ENCODE measurements at places on chromosomes 7 and 10.

DNA sequence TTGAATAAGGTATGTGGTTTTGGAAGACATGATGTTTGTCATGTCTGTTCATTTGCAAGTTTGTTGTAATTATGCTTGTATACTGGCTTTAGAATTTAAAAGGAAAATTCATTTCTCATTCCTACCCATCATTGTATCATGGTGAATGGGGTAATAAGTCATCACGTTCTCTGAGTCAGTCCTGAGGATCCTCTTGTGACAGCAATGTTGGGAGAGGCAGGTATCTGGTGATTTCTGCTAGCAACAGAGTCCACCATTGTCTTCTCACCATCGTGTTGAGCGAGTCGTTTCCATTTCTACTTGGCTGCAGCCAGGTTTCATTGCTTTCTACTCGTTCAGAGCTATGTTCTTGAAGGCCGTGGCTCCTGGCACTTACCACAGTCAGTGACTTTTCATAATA, 16.3 kb downstream of the CUL1 start:
- DNase-seq, result no peak

DNA sequence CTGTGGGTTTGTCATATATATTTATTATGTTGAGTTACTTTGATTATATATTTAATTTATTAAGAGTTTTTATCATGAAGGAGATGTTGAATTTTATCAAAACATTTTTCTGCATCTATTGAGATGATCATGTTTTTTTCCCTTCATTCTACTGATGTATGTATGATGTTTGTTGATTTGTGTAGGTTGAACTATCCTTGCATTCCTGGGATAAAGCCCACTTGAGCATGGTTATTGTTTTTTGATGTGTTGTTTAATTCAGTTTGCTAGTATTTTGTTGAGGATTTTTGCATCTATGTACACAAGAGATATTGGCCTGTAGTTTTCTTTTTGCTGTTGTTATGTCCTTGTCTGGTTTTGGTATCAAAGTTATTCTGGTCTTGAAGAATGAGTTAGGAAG, 31.1 kb downstream of the SCART1 start:
- no peak for DNase-seq

DNA sequence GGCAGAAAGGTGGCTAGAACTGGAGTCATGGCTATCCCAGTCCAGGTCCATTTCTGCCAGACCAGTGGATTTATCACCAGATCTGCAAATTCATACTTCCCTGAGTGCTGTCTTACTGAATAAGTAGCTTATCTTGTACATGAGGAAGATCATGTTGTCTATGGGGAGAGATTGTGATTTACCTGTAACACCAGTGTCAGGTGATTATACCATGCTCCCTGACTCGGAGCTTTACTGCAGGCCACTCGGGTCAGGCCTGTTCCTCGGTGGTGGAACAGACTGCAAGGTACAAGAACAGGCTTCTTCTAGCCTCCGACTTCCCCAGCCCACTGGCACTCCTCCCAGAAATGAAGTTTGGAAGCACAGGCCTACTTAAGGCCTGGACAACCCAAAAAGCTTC, 42.6 kb upstream of the DLG5 start:
- DNase-seq, result no peak

- DNase-seq, result peak; percentile 17
These were observed 184.8 kb downstream of the AUTS2 start for GRCh38 chr7:69782917-69783684.

DNA sequence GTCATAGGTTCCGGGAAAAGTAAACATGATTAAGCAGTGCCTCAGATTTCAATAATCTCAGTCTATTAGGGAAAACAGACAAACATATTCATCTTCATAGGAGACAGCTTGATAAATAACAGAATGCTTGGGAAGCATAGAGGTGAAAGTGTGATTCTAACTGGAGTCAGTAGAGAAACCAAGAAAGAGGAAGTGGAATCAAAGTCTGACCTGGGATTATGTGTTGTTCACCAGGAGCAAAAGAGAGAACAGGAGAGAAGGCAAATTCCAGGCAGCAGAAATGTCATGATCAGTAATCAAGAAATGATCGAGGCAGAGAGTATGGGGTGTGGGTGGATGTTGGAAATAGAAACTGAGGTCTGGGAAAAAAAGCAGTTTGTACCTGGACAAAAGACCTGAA, 43.7 kb downstream of the DGKB start:
- no peak for DNase-seq

DNA sequence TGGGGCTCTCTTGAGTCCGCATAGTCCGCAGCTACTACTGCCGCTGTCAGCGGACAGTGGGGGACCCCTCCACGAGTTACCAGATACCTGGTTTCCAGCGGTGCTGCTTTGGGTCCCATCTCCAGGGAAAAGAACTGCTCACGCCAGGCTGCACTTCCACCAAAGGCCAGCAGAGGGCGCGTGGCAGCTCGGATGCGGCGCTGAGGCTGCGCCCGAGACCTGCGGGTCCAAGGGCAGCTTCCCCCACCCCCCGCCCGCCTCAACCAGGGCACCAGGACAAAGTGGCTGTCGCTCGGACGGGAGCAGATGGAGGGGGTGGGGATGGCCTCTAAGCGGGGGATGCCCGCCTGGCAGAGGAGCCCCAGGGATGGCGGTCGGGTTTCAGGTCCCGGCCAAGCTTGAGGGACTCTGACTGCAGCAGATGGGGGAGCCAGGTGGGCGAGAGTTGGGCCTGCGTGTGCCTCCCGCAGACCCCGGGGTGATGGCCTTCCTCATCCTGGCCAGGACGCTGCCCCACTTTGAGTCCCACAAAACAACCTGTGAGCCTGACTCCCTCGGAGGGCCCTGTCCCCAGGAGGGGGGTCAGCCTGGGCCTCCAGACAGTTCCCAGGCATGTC, 23.8 kb upstream of the ZNF735 start:
- no peak for DNase-seq

- DNase-seq, result no peak
These were observed 30.2 kb upstream of the ARHGAP12 start for GRCh38 chr10:31958856-31959255.

- no peak for DNase-seq
These were observed 40.0 kb downstream of the PARD3 start for GRCh38 chr10:34775044-34775637.

- no peak for DNase-seq
These were observed 554.7 kb upstream of the PHF14 start for GRCh38 chr7:10418985-10419384.

- no peak for DNase-seq
These were observed 362.4 kb upstream of the ZNF32 start for GRCh38 chr10:44010873-44011602.

GRCh38 chr7:80264769-80265495, 130.3 kb downstream of the GNAI1 start:
- DNase-seq, result no peak

- peak; percentile 82 for DNase-seq
These were observed 115.6 kb downstream of the CDK6 start for GRCh38 chr7:92720604-92721350.

- DNase-seq, result no peak
These were observed 10.1 kb downstream of the PURB start for GRCh38 chr7:44875241-44875640.

- DNase-seq, result no peak
These were observed 167.4 kb downstream of the CSTF2T start for GRCh38 chr10:51532044-51532443.

Measured in DMS 273 treated with DMSO at 0.1 percent for 48 hours (cell line).